ENCODE measurements at places on chromosomes 6 and 20.
A peak's percentile ranks its signal among the peaks of the same experiment; 100 is the strongest.

GRCh38 chr20:4022386-4023286 lies 7.3 kb upstream of the RNF24 start:
- DNase-seq: peak; percentile 57

DNA sequence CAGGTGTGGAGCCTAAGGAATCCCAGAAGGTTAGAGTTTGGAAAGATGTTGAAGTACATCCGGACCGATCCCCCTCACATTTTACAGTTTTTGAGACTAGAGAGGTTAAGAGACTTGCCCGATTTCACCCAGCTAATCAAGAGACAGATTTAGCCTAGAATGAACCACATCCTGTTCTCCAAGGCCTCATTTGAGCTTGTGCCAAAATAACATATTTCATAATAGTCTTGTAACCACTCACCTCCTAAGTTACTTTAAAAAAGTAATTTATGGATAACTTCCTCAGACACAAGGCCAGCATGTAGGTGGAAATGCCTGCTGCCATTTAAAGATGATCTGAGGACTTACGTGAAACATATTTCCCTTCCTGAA lies 39.8 kb upstream of the ARHGAP18 start:
- DNase-seq: no peak

- DNase-seq: no peak
These were observed 90.4 kb downstream of the MOXD1 start for GRCh38 chr6:132310921-132311320.

DNA sequence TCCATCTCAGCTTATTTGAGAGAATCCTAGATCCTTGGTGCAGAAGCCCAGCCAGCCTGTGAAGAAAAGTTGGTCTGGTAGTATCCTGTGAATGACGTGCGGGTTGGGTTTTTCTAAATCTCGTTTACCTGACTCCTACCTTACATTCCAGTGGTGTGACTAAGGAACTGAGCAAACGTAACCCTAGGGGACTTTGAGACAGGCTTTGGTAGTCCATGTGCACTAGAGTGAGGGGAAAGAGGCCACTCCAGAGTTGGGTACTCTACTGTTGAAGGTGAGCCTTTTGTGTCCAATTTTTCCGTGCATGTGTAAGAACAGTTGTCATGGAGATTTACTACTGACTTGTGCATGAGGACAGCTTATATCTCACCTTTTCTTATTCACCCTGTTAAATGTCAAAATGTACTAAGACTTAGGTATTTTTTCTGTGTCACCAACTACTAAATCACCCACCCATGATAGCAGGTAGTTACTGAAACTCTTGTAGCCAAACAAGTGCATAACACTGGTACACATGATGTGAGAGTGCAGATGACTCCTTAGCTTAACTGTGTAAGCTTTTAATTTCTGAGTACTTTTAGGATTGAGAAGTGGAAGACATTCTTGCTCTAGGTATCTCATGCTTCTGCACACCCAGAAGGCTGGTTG lies 26.3 kb upstream of the PLCG1 start:
- no peak for DNase-seq

GRCh38 chr6:14059791-14060436 lies 57.7 kb upstream of the CD83 start:
- DNase-seq: no peak

DNA sequence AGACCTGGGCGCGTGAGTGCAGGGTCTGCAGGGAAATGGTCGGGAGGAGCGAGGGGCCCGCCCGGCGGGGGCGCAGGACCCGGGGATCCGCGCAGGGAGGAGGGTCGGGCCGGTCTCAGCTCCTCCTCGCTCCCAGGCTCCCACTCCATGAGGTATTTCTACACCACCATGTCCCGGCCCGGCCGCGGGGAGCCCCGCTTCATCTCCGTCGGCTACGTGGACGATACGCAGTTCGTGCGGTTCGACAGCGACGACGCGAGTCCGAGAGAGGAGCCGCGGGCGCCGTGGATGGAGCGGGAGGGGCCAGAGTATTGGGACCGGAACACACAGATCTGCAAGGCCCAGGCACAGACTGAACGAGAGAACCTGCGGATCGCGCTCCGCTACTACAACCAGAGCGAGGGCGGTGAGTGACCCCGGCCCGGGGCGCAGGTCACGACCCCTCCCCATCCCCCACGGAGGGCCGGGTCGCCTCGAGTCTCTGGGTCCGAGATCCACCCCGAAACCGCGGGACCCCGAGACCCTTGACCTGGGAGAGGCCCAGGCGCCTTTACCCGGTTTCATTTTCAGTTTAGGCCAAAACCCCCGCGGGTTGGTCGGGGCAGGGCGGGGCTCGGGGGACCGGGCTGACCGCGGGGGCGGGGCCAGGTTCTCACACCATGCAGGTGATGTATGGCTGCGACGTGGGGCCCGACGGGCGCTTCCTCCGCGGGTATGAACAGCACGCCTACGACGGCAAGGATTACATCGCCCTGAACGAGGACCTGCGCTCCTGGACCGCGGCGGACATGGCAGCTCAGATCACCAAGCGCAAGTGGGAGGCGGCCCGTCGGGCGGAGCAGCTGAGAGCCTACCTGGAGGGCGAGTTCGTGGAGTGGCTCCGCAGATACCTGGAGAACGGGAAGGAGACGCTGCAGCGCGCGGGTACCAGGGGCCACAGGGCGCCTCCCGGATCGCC lies 54.2 kb upstream of the HLA-A start:
- peak; percentile 62 for DNase-seq

DNA sequence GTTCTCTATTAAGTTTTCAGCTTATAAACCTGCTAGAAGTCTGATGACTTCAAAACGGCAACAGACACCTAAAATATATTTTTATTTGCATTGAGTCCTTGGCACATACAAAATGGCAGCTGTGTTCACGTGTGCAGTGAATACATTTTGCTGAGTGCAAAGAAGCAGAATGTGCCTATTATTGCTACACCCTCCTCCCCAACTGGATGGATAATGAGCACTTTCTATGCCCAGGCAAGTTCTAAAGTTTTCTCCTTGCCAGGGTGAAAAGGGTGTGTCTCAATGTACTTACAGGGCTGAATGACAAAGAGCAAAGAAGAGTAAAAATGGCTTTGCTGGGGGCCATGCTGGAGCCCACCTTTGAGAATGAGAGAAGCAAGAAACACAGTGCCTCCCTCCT lies 4.0 kb upstream of the FERMT1 start:
- DNase-seq: no peak

- peak; percentile 86 for DNase-seq
These were observed at the start of gene SAMD5 for GRCh38 chr6:147508042-147508865. SAMD5 (plus strand) TSS chr6:147508690; CDS start chr6:147508929, 239 bp downstream.

DNA sequence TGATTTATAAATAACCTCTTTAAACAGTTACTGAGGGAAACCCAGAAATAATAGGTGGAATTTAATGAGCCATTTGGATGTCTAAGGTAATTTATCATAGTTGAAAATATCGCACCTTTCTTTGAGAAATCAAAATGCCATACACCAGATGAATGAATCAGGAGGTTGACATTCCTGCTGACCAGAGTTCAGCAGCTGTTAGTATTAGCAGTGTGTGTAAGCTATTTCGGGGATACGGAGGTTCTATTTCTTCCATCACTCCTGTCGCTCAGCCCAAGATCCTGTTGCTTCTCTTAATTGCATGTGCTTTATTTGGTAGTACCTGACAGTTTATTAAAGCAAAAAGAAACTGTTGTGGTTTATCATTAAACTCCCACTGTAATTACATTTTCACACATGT lies 67.1 kb downstream of the HDGFL1 start:
- DNase-seq: no peak
